ENCODE measurements at places on chromosomes 12 and 14.

DNA sequence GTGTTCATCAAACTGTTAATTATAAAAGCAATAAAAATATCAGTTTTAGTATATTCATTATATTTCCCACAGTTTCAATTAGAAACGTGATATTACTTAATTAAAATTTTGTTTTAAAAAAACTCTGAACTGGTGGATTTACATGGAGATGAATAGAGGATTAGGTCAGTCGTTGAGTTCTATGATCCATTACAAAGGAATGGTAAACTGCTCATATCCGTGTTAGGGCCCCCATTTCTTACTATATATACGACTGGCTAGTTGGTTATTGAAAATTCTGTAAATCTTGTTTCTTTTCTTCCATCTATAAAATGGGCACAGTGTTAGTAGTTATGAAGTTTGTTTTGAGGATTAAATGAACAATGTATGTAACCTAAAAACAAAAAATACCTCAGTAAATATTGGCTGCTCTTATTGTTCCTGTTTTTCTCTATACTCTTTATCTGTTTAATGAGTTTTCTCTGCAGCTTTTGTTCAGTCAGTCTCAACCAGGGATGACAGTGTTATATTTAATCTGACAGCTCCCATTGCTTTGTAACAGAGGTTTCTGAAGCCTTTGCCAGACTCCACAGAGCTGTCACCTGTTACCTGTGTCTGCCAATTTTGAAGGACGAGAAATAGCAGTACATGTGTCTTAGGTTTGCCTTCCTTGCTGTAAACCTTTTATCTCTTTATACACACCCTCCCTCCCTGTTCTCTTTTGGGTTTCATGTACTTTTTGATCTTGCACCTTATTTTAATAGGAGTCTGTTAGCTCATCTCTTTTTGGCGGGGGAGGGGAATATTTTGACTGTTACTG is 41.5 kb downstream of the FRS2 start:
- no peak for DNase-seq

DNA sequence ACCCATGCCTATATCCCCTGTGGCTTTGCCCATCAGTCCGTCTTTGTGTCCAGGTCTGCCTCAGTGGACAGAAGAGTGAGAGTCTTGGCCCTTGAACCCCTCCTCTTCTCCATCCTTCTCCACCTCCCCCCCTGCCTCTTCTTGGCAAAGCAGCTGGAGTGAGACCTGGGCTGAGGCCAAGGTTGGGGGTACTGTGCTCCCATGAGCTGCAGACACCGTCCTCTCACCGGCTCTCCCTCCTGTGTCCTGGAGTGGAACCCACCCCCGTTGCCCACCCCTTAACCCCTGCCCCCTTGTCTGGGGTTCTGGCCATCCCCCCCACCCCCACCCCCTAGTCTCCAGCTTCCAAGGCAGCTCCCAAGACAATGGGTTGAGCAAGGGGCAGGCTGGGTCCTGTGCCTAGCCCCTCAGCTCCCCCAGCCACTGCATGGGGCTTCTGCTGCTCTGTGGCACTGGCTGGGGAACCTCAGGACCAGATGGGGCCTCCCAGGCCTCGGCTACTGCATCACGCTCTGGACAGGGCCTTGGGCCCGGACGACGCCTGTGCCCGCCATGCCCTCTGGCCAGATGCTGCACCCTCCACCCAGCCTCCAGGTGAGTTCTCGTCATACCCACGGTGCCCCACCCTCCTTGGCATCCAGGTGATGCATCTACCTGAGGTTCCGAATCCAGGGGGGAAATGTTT is 35.7 kb downstream of the RTL1 start:
- DNase-seq = no peak

DNA sequence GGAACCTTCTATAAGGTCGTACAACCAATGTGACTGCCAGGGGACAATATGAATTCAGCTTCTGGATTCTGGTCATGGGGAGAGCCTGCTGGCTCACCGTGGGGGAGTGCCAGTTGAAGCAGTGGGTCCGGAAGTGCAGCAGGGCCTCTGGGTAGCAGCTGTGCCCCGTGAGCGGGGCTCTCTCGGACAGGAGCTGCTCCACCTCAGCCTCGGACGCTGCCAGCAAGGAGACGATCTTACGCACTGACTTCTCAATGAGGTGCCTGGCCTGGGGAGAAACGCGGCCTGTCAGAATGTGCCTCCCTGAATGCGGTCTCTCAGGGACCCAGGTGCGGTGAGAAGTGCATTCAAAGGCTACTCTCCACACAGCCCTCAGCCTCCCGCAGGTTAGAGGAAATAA is 42.0 kb downstream of the LGMN start:
- no peak for DNase-seq

GRCh38 chr14:103524002-103524935 is 1.6 kb upstream of the CKB start:
- DNase-seq = no peak

- DNase-seq = no peak
These were observed 49.3 kb downstream of the OVCH1 start for GRCh38 chr12:29448157-29448556.

Data from activated T-cell treated with anti-CD3 and anti-CD28 coated beads for 24 hours (primary cell).